Purkinje cell (primary cell): ENCODE measurements at places on chromosomes 3 and 15. TPM values are rescaled to one million over a fixed set of nuclear protein-coding genes. Genes with fewer than 3 reads are reported as not detected.

The CFAP92 gene
- 0.13 and 0.34 TPM in 2 replicates for polyA plus RNA-seq

The CD200 gene
- polyA plus RNA-seq = 27.4 and 59.0 TPM in 2 replicates

The ADGRG7 gene
- not detected in 2 replicates for polyA plus RNA-seq

The SCG3 gene
- 252 and 324 TPM in 2 replicates for polyA plus RNA-seq

The UCN2 gene
- polyA plus RNA-seq = not detected in 2 replicates

The PPARG gene
- polyA plus RNA-seq = not detected in 2 replicates

The FEZF2 gene
- polyA plus RNA-seq = 3.8 TPM in 1 of 2 replicates, not detected in the other

The ZKSCAN7 gene
- polyA plus RNA-seq = 2.2 and 2.7 TPM in 2 replicates

The SERINC4 gene
- not detected in 2 replicates for polyA plus RNA-seq

The BUB1B gene
- polyA plus RNA-seq = 1.5 TPM in 1 of 2 replicates, not detected in the other

The SUCLG2 gene
- polyA plus RNA-seq = 1.9 and 4.5 TPM in 2 replicates

The SLC28A2 gene
- 0.70 TPM in 1 of 2 replicates, not detected in the other for polyA plus RNA-seq

The SERPINI2 gene
- polyA plus RNA-seq = 0.44 and 5.8 TPM in 2 replicates

The CYP11A1 gene
- polyA plus RNA-seq = 0.85 and 1.3 TPM in 2 replicates

The CRTAP gene
- 12.5 and 14.7 TPM in 2 replicates for polyA plus RNA-seq

The MYLK gene
- 5.7 and 7.8 TPM in 2 replicates for polyA plus RNA-seq

The TM4SF1 gene
- 1.5 and 4.7 TPM in 2 replicates for polyA plus RNA-seq

The SFMBT1 gene
- 1.1 and 1.5 TPM in 2 replicates for polyA plus RNA-seq

The RAF1 gene
- polyA plus RNA-seq = 13.8 and 14.6 TPM in 2 replicates

The CCDC39 gene
- polyA plus RNA-seq = 2.8 and 3.5 TPM in 2 replicates

The ALG1L2 gene
- polyA plus RNA-seq = 0.46 and 0.47 TPM in 2 replicates

The SLC7A14 gene
- 6.4 and 8.2 TPM in 2 replicates for polyA plus RNA-seq

The FOXL2NB gene
- polyA plus RNA-seq = not detected in 2 replicates

The CPLX3 gene
- polyA plus RNA-seq = 2.4 TPM in 1 of 2 replicates, not detected in the other

The FES gene
- not detected in 2 replicates for polyA plus RNA-seq

The MME gene
- 2.0 TPM in 1 of 2 replicates, not detected in the other for polyA plus RNA-seq

The SQOR gene
- polyA plus RNA-seq = 1.1 TPM in 1 of 2 replicates, not detected in the other

The SLC12A8 gene
- polyA plus RNA-seq = 3.0 and 3.8 TPM in 2 replicates

The RPUSD3 gene
- 43.3 and 50.7 TPM in 2 replicates for polyA plus RNA-seq

The DUOXA2 gene
- polyA plus RNA-seq = not detected in 2 replicates

The ABHD10 gene
- polyA plus RNA-seq = 49.7 and 50.9 TPM in 2 replicates

The TMEM45A gene
- polyA plus RNA-seq = 0.12 and 0.13 TPM in 2 replicates

The IL17RB gene
- 4.7 and 5.1 TPM in 2 replicates for polyA plus RNA-seq

The CAMKV gene
- 0.11 and 22.0 TPM in 2 replicates for polyA plus RNA-seq

The GP5 gene
- not detected in 2 replicates for polyA plus RNA-seq

The USP13 gene
- 4.0 and 4.8 TPM in 2 replicates for polyA plus RNA-seq

The MYRIP gene
- polyA plus RNA-seq = 0.81 and 8.1 TPM in 2 replicates

The PPP4R2 gene
- 22.2 and 28.8 TPM in 2 replicates for polyA plus RNA-seq

The TAGLN3 gene
- 15.0 and 181 TPM in 2 replicates for polyA plus RNA-seq

The DAZL gene
- polyA plus RNA-seq = not detected in 2 replicates

The RTP4 gene
- not detected in 2 replicates for polyA plus RNA-seq

The GMNC gene
- 6.7 and 9.8 TPM in 2 replicates for polyA plus RNA-seq

The ZNF620 gene
- polyA plus RNA-seq = 0.53 and 2.5 TPM in 2 replicates

The GHSR gene
- not detected in 2 replicates for polyA plus RNA-seq

The ARPIN gene
- 0.22 and 4.3 TPM in 2 replicates for polyA plus RNA-seq

The MUC4 gene
- 0.15 TPM in 1 of 2 replicates, not detected in the other for polyA plus RNA-seq

The EHD4 gene
- polyA plus RNA-seq = 5.6 and 7.1 TPM in 2 replicates

The ATP6V1A gene
- polyA plus RNA-seq = 97.7 and 150 TPM in 2 replicates

The ZNF385D gene
- polyA plus RNA-seq = 179 and 191 TPM in 2 replicates

The DGKG gene
- 66.0 and 73.5 TPM in 2 replicates for polyA plus RNA-seq

The PRR20G gene
- 0.23 TPM in 1 of 2 replicates, not detected in the other for polyA plus RNA-seq

The TNFSF10 gene
- 0.30 TPM in 1 of 2 replicates, not detected in the other for polyA plus RNA-seq

The CADM2 gene
- 94.3 and 107 TPM in 2 replicates for polyA plus RNA-seq

The ADIPOQ gene
- polyA plus RNA-seq = not detected in 2 replicates

The IQGAP1 gene
- polyA plus RNA-seq = 2.3 and 14.1 TPM in 2 replicates

The ACVR2B gene
- 0.98 and 2.2 TPM in 2 replicates for polyA plus RNA-seq

The RAD51 gene
- polyA plus RNA-seq = 2.2 TPM in 1 of 2 replicates, not detected in the other
